Esophagus squamous epithelium (tissue), 5 donors: ENCODE measurements at places on chromosomes 11 and 22.

DNA sequence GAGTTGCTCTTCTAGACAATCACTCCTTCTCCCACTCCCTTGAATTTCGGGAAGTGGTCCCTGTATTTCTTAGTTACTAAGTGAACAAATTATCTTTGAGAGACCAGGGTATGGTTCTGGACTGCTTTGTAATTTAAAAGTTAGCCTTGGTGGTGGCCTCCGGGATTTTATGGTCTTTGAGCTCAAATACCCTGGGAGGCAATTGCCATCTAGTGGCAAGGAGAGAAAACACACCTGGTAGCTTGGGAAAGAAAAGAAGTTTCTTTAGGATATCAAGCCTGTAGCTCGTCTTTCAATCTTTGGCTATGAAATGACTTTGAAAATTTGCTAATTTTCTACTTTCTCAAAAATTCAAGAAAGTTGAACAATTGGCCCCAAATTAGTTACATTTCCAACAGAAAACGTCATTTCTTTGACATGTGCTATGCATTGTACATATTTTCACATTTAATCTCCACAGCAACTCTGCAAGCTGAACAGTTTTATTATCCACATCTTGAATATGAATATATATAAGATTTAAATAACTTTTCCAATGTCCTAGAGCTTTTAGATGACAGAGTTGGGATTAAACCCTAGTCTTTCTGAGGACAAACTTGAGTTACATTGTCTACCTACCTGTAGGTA lies 39.1 kb downstream of the MMP27 start:
- no peak for DNase-seq
- H3K36me3 ChIP-seq: no peaks in the 10 kb centered on the region
- H3K4me1 ChIP-seq: no peaks in the 10 kb centered on the region
- no peak overlapping the region for H3K27ac ChIP-seq
- no peaks in the 10 kb centered on the region for H3K27me3 ChIP-seq

DNA sequence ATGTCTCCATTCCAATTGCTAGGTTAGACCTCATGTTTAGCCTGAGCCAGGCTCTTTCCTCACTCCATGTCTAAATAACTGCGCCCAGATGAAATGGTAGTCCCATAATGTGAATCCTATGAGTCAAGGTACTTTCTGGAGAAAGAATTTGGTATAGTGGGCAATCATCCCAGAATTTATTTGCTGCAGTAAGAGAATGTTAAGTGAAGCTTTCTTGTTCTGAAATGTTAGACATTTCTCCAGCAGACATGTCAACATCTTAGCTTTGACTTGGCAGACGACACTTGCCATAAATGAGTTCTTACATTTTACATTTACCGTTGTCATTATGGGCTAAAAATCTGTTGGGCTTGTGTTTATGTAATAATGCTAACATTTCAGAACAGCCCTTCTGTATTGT lies 165.2 kb downstream of the PGR start:
- no peak overlapping the region for H3K27ac ChIP-seq
- H3K36me3 ChIP-seq: no peaks in the 10 kb centered on the region
- H3K4me3 ChIP-seq: no peak overlapping the region

- DNase-seq: no peak
- H3K4me3 ChIP-seq: peak overlapping the region; percentile 39
- H3K4me1 ChIP-seq: peaks cover 31% of the 10 kb centered on the region
- H3K27ac ChIP-seq: peak overlapping the region; percentile 83
- H3K36me3 ChIP-seq: no peaks in the 10 kb centered on the region
Measured at GRCh38 chr11:78350091-78350645, 67.5 kb downstream of the GAB2 start.

DNA sequence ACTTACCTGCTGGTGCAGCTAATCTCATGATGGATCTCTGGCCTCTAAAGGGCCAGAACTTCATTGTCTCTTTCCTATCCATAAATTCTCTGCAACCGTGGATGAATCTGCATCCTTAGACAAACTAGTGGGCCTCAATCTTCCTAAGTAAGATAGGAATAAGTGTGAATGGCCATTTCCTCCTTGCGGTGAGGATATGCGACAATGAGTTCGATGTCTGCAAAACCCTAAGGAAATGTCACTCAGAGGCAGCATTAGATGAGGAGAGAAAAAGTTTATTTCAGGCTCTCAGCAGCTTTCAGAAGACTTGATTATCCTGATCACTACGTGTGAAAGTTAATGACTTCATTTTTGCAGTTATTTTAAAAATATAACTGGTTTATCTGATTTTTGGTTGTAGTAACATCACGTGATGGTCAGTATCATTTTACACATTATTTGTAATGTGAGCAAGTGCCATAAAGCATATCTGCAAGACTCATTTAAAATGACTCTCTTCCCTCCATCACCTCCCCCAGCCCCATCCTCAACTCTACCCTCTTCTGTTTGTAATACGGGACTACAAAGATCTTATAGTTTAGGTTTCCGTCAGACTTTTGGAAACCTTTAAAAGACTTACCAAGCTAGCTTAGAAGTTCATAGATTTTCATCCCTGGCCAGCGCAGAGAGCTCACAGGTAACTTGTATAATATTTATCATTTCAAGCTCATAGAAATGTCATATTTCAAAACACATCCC lies 10.2 kb downstream of the GRAP2 start:
- no peaks in the 10 kb centered on the region for H3K36me3 ChIP-seq
- DNase-seq: no peak
- peaks cover 33% of the 10 kb centered on the region for H3K27me3 ChIP-seq
- peaks cover 4% of the 10 kb centered on the region for H3K4me1 ChIP-seq
- H3K27ac ChIP-seq: no peak overlapping the region
- H3K4me3 ChIP-seq: no peak overlapping the region

- no peak for DNase-seq
- H3K36me3 ChIP-seq: no peaks in the 10 kb centered on the region
- no peak overlapping the region for H3K27ac ChIP-seq
- H3K27me3 ChIP-seq: no peaks in the 10 kb centered on the region
Measured at GRCh38 chr11:69592986-69593650, 47.8 kb upstream of the CCND1 start.

GRCh38 chr11:46457021-46457420 lies 65.4 kb upstream of the CHRM4 start:
- no peaks in the 10 kb centered on the region for H3K36me3 ChIP-seq
- H3K4me3 ChIP-seq: no peak overlapping the region
- no peak overlapping the region for H3K27ac ChIP-seq
- H3K27me3 ChIP-seq: no peaks in the 10 kb centered on the region
- no peak for DNase-seq
- H3K4me1 ChIP-seq: peaks cover 6% of the 10 kb centered on the region

- no peak for DNase-seq
- H3K36me3 ChIP-seq: no peaks in the 10 kb centered on the region
- no peak within 1 kb of the TSS for H3K4me3 ChIP-seq
Measured at GRCh38 chr11:116823031-116823843, at the start of gene APOA4. TSS of gene APOA4 (minus strand) at chr11:116823304. CDS start at chr11:116823191, 113 bp downstream.

DNA sequence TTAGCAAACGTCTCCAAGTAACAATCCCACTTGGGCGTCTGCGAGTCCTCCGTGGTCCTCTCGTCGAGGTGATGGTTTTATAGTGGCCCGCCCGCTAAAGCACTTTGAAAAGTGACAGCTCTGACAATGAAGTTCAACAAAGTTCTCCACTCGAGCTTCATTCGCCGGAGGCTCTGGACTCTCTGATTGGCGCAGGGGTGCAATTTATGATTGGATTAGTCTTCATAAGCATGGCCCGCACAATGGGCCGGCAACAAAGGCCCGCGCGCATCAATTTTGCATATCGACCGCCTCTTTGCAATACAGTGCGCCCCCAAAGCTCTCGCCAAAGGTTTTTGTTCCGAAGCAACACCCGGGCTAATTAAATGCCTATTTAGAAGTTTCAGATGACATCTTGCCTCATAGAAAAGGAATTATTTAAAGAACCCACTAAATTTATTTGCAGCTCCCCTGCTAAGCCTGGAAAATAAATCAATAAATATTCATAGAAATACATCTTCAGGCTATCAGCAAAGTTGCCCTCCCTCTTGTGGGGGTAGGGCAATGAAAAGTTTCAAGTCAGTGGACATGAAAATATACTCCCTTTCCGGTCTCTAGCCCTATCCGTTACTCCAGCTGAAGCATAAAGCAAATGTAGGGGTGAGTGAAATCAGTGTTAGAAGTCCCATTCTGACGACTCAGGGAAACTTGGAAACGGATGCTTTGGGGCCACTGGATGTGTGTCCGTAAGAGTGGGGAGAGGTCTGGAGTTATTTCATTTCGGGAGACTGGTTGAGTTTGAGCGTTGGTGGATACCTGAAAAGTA lies at the start of gene DBX1:
Gene DBX1, minus strand, starts transcription at position 51 of the 805 bp plus-strand sequence. CDS start 151 bp downstream, outside the sequence.
- H3K27me3 ChIP-seq: peaks cover 100% of the 10 kb centered on the region
- no peaks in the 10 kb centered on the region for H3K36me3 ChIP-seq
- H3K27ac ChIP-seq: no peak within 1 kb of the TSS
- no peak within 1 kb of the TSS for H3K4me3 ChIP-seq
- no peak for DNase-seq

- DNase-seq: peak; percentile 37
- H3K4me3 ChIP-seq: peak overlapping the region; percentile 64
- H3K4me1 ChIP-seq: peaks cover 82% of the 10 kb centered on the region
- H3K27ac ChIP-seq: peak overlapping the region; percentile 88
Measured at GRCh38 chr11:44568658-44569473, 3.4 kb downstream of the CD82 start.
